ENCODE measurements at places on chromosomes 1 and 21.

GRCh38 chr21:38852278-38852677 is 46.5 kb downstream of the ETS2 start:
- no peak for DNase-seq

- no peak for DNase-seq
These were observed 85.8 kb upstream of the RGS1 start for GRCh38 chr1:192489748-192490147.

DNA sequence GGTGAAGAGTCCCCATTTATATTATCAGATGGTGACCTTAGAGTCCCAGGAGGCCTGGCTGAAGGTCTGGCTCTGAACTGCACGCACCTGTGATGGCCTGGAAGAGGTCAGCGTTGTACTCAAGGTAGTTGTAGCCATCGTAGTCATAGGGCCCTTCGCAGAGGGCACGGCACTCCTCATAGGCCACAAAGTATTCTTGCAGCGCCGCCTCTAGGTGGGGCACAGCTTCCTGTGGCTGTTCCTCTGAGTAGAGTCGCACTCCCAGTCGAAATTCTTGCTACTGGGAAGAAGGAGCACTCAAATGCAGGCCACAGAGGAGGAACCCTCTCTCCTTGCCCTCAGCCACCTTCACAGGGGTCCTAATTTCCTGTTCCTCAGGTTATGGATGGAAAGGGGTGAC is 7.7 kb downstream of the P3H1 start:
- no peak for DNase-seq

- no peak for DNase-seq
These were observed 147.1 kb downstream of the KIF26B start for GRCh38 chr1:245301921-245302320.

DNA sequence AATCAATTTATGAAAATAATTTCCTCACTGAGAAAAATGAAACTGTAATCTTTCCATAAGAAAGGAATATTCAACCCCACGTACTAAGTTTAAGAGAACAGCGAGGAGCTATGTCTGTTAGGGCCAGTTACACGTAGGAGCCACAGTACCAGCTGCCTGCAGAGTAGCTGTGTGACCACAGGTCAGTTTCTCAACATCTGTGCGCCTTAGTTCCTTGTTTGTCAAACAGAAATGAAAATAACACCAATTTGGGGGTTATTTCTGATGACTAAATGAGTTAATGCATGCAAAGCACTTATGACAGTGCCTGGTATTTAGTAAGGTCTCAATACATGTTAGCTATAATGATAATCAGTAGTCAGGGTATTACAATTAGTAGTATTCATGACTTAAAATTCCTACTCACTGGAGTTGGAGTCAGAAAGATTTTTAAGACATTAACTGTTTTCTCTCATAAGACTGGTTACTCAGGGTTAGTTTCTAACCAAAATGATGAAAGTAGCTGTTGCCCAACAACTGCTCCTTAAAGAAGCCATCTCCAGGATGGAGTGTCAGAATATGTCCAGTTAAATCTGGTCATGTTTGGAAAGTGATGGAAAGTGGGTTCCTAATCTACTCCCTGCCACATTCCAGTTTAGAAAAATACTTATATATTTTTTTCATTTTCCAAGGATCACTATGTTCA is 85.8 kb upstream of the ZNF648 start:
- DNase-seq, result no peak

DNA sequence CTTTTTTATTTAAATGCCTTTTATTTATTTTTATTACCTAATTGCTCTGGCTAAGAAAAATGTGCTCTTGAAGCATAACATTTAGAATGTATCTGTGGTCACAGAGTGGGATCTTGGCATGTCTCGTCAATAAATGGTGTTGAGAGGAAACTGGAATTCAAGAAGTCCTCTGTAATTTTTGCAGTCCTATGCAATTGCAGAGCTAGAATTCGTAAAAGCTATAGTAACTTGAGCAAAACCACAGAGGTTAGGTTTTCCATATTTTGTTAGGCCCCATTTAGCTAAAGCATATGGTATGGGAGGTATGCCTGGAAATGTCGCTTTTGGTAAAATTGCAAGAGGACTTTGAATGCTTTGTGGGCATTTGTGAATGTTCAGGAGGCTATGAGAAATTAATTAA is 466.7 kb upstream of the NFIA start:
- DNase-seq, result no peak

DNA sequence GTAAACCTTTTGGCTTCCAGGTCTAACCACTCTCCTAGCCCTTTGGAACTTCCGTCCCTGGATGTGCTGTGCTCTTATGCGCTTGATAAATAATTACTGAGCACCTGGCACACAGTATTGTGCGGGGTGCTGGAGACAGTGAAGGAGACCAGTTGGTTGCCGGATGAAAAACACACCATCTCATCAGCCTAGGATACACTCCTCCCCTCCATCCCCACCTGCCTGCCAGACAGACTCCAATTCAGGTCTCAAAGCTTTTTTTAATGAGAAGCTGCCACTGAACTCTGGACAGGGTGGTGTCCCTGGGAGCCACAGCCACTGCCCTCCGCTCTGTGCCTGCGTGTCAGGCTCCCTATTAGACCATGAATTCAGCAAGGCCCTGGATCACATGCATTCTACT is 9.2 kb downstream of the GNB1 start:
- DNase-seq, result no peak

DNA sequence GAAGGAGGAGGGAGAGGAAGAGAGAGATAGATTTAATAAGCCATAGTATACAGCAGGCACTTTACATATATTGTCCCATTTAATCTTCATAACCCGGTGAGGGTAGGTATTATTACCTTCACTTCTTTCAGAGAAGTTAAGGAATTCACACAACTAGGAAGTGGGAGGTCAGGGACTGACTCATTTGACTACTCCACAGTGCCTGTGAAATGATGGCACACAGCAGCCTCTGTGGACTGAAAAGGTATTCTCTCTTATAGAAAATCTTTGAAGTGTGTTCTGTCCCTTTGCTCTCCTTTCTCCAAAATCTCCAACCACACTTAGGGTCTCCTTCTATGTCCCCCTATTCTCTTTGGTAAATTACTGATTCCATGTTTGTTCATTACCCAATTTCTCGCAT is 23.9 kb downstream of the PALMD start:
- no peak for DNase-seq

- DNase-seq, result no peak
These were observed 82.1 kb downstream of the GFI1 start for GRCh38 chr1:92404661-92405060.

DNA sequence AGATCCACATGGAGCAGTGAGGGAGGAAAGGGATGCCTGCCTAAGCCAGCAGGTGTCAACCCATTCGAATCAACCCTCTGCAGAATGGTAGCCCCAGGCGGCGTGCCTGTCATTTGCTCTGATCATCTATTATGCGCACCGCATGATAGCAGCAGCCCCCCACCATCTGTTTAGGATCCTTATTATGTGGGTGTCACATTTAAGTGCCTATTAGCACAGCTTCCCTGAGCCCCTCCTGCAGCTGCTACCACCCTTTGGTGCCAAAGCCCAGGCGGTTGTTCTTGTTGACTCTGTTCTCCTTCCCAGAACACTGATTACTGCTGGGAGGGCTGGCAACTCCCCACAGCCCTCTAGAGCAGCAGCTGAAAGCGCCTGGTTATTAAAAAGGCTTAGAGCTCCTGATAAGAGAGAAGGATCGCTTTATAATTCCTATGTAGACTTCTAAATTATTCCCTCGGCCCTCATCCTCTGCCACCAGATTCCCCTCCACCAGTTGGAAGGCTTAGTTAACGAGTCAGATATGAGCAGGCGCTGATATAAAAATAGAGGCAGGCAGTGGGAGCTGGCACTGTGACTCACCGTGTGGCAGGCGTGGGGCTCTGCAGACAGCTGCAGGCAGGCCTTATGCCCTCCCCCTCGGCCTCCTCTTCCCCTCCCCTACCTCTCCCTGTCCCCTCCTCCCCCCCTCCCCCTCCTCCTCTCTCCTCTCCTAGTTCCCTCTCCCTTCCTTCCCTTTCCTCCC is 23.0 kb downstream of the ACTA1 start:
- DNase-seq, result peak; percentile 20

DNA sequence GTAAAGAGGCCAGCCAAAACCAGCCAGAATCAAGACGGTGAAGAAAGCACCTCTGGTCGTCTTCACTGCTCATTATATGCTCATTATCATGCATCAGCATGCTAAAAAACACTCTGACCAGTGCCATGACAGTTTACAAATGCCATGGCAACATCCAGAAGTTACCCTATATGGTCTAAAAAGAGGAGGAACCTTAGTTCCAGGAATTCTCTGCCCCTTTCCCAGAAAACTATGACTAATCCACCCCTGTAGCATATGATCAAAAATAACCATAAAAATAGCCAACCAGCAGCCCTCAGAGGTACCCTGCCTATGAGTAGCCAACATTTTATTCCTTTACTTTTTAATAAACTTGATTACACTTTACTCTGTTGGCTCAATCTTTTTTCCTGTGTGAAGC is 34.2 kb upstream of the PBX1 start:
- no peak for DNase-seq

- no peak for DNase-seq
These were observed 226.3 kb upstream of the FGGY start for GRCh38 chr1:59070610-59071009.

DNA sequence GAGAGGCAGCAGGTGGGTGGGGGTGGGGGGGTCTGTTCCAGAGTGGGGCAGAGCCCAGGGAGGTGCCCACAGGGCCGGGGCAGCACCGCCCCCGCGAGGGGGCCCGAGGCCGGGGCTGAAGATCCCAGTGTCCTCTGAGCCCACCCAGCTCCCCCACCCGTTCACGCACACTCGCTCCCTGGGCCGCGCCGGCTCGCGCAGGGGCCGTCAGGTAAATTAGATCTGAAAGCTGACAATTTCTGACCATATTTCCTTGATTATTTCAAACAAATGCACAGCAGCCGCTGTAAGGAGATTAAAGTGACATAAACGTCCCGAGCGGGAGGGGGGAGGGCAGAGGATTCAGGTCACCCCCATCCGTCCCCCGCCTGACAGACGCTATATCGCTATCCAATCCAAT is 118.0 kb downstream of the CASZ1 start:
- DNase-seq, result no peak

DNA sequence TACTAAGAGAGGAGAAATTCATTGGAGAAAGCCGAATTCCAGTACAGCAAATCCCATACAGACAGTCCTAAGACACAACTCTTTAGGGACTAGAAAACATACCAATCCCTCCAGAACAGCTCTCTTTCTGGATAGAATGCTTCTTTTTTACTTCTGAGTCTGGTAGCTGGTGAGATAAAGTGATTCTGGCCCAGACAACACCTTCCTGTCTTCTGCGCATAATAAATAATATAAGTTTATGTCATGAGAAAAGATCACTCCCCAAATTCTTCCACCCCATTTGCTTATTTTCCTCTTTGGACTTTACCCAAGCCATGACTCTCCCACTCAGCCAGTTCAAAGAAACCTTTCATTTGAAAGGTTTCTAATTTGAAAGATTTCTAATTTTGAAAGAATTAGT is 98.4 kb downstream of the EDEM3 start:
- DNase-seq, result no peak

- DNase-seq, result no peak
These were observed 21.2 kb upstream of the SYCP1 start for GRCh38 chr1:114833421-114833820.

- DNase-seq, result no peak
These were observed 5.4 kb downstream of the PRAMEF12 start for GRCh38 chr1:12778907-12779306.

DNA sequence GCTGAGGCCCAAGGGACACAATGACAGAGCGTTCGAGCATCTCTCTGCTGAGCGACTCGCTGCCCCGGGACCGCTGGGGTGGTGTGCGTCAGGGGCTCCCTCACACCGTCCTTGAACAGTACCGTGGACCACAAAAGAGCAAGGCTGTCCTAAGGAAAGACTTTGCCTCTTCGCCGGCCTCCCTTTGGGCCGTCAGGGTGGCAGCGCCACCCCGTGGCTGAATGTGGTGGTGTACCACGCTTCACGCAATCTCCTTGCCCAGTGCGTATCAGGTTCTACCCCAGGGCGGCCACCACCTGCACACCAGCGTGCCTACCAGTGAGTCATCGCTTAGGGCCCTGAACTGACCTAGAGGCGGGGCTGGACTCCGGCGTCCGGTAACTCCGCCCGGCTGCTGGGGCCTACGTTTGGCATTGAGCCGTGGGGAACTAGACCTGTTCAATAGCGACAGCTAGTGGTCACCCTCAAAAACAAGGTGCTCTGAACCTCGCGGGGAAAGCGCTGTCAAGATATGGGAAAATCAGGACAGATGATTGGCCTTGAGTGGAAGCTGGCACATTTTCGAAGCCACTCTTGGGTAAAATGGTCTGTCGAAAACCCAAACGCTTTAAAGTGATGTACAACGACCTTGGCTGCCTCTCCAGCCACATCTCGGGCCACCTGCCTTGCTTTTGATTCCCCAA is 8.1 kb upstream of the TRAF3IP3 start:
- peak; percentile 94 for DNase-seq

- no peak for DNase-seq
These were observed 16.6 kb downstream of the COPA start for GRCh38 chr1:160326418-160326817.

DNA sequence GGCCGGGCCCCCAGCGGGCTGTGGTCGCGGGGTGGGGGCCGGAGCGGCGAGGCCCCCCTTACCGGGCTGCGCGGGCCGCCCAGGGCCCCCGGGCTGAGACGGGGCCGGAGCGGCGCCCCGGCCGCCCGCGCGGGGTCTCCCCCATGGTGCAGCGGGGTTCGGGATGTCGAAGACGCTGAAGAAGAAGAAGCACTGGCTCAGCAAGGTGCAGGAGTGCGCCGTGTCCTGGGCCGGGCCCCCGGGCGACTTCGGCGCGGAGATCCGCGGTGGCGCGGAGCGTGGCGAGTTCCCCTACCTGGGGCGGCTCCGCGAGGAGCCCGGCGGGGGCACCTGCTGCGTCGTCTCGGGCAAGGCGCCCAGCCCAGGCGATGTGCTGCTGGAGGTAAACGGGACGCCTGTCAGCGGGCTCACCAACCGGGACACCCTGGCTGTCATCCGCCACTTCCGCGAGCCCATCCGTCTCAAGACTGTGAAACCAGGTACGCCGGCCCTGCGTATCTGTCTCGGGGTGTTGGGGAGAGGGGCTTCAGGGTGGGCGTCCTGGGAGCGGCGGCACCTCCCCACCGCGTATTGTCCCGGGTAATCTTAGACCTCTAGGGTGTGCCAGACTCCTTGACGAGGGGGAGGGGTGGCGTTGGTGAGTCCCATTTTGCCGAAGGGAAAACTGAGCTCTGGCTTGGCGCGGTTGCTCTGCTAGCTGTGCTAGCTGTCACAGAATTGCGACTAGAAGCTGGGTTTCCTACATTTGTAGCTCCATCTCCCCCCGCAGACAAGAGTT is 745 bp downstream of the MAGI3 start:
- peak; percentile 38 for DNase-seq

GRCh38 chr1:227911376-227911775 is 36.4 kb downstream of the WNT9A start:
- DNase-seq, result no peak

- no peak for DNase-seq
These were observed 51.0 kb upstream of the ERRFI1 start for GRCh38 chr1:8077120-8077573.

DNA sequence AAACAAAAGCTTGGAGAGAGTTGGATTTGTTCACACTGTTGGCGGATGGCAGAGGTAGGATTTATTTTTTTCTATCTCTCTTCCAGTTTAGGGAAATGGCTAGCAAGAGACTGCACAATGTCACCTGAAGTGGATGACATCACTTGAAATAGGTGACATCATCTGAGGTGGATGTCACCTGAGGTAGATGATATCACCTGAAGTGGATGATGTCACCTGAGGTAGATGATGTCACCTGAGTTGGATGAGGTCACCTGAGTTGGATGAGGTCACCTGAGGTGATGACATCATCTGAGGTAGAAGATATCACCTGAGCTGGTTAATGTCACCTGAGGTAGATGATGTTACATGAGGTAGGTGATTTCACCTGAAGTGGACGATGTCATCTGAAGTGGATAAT is 413.4 kb downstream of the DSCAM start:
- DNase-seq, result no peak

GRCh38 chr1:210626341-210626740 is 297.6 kb downstream of the HHAT start:
- DNase-seq, result no peak
